MCF 10A (cell line): ENCODE measurements at places on chromosomes 3 and 15. TPM values are rescaled to one million over a fixed set of nuclear protein-coding genes. Genes with fewer than 3 reads are reported as not detected.

The SERPINI2 gene
- total RNA-seq: not detected in 2 replicates

The GOLGA6L7 gene
- total RNA-seq: not detected in 2 replicates

The DPPA2 gene
- total RNA-seq: not detected in 2 replicates

The PRSS50 gene
- not detected in 2 replicates for total RNA-seq

The CD276 gene
- total RNA-seq: 52.8 and 57.7 TPM in 2 replicates

The SCN11A gene
- 0.05 TPM in 1 of 2 replicates, not detected in the other for total RNA-seq

The SAXO2 gene
- total RNA-seq: 3.9 and 4.2 TPM in 2 replicates

The FBXW12 gene
- total RNA-seq: not detected in 2 replicates

The GOLGA6D gene
- not detected in 2 replicates for total RNA-seq

The THSD4 gene
- total RNA-seq: 36.3 and 38.2 TPM in 2 replicates

The LXN gene
- 3.4 and 4.4 TPM in 2 replicates for total RNA-seq

The TLR9 gene
- total RNA-seq: not detected in 2 replicates

The OSBPL10 gene
- total RNA-seq: 128 and 172 TPM in 2 replicates

The TMC3 gene
- not detected in 2 replicates for total RNA-seq

The ARGFX gene
- not detected in 2 replicates for total RNA-seq

The C2CD4B gene
- total RNA-seq: not detected in 2 replicates

The NANOGP8 gene
- 0.75 TPM in 1 of 2 replicates, not detected in the other for total RNA-seq

The LINGO1 gene
- not detected in 2 replicates for total RNA-seq

The ZNF860 gene
- total RNA-seq: 11.7 and 12.5 TPM in 2 replicates

The ERICH6 gene
- total RNA-seq: not detected in 2 replicates

The IL5RA gene
- total RNA-seq: not detected in 2 replicates

The PFN2 gene
- 117 and 142 TPM in 2 replicates for total RNA-seq

The SPG21 gene
- total RNA-seq: 63.1 and 70.4 TPM in 2 replicates

The TRPM1 gene
- total RNA-seq: not detected in 2 replicates

The RETNLB gene
- total RNA-seq: not detected in 2 replicates

The PLA2G4D gene
- not detected in 2 replicates for total RNA-seq
